Immature natural killer cell (primary cell): ENCODE measurements at places on chromosomes 5 and 9.

- DNase-seq, result no peak
Observed at GRCh38 chr5:16659536-16659935, 42.7 kb upstream of the RETREG1 start.

GRCh38 chr9:3936520-3937235, 363.2 kb downstream of the GLIS3 start:
- no peak for DNase-seq

DNA sequence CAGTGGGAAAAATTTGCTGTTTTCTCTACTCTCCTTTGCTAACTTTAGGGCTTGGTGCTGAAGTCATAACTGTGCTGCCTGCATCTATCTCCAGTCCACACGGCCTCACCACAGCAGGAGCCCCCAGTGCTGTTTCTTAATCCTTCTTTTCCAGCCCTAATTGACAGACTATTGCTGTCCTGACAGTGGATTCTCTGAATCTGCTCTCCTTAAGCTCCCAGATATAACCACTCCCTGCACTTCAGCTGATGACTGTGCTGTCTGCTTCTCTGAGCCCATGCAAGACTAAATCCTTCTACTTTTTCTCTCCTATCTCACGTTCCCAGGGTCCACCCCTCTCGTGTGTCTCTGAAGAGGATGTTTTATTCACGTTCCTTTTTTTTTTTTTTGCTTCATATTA, 19.7 kb upstream of the GRIA1 start:
- no peak for DNase-seq

DNA sequence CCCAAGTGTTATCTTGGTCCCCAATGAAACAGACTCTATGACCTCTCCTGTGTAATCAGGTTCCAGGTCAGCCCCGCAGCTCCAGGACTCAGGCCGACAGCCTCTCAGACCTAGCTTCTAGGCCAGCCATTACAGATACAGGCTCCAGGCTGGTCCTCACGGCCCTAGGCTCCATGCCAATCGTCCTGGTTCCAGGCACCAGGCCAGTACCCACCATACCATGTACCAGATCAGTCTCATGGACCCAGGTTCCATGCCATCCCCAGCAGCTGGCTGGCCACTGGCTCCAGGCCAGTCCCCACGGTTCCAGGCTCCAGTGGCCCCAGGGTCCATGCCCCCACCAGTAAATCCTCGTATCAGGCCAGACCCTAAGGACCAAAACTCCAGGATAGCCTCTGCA, 1326.6 kb upstream of the C9orf72 start:
- DNase-seq, result no peak

- no peak for DNase-seq
Observed at GRCh38 chr5:84445049-84445685, 60.5 kb upstream of the EDIL3 start.

DNA sequence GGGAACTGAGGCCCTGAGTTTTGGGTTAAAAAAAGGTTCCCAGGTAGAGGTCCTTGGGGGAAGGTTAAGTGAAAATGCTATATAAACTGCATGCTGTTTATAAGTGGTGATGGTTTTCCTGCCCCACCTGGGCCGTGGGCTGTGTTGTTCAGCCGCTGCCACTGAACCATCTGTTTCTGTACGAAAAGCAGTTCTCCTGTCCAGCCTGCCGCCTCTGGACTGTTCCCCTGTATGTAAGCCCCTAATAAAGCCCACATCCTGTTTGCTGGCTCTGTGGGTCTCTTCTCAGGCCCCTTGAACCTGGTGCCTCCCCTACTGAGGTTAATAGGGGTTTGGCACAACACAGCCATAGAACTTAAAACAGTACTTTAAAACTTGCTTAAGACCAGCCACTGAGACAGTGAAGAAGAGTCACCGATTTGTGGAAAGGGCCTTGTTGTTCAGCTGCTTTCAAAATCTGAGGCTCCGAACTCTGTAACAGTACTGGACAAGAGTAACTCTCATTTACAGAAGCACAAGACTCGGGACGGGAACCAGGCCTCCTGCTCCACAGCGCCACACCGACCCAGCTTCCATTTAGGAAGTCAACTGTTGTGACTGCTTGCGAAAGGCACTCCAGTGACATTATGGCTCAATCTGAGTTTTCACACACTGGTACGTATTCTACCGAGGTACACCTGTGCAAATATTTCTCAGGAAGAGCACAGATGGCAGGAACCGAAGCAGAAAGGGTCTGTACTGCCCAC, 192.5 kb downstream of the CDK5RAP2 start:
- no peak for DNase-seq

GRCh38 chr9:128607642-128608350, 48.9 kb downstream of the DYNC2I2 start:
- no peak for DNase-seq

- no peak for DNase-seq
Observed at GRCh38 chr5:75885849-75886596, 168.8 kb upstream of the POC5 start.

DNA sequence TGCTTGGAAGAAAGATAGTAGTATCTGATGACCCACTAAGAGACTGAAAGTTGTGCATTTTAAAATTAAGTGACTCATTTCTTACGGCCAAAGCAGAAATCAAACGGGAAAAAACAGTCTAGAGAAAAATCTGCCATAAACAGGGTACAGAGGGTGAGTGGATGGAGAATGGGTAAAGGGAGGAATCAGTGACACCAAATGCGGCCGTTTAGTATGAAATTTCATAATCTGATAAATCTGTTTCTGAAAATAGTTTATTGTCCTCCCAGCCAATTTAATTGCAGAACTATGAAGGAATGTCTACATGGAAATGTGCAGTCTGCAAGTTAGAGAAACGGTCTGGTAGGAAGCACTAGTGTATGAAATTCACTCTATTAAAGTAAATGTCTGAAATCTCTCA, 39.5 kb downstream of the ADAMTS12 start:
- DNase-seq, result no peak

- DNase-seq, result no peak
Observed at GRCh38 chr5:68680366-68680765, 413.4 kb upstream of the SLC30A5 start.

- DNase-seq, result no peak
Observed at GRCh38 chr9:31071606-31072286, 1312.7 kb upstream of the ACO1 start.

DNA sequence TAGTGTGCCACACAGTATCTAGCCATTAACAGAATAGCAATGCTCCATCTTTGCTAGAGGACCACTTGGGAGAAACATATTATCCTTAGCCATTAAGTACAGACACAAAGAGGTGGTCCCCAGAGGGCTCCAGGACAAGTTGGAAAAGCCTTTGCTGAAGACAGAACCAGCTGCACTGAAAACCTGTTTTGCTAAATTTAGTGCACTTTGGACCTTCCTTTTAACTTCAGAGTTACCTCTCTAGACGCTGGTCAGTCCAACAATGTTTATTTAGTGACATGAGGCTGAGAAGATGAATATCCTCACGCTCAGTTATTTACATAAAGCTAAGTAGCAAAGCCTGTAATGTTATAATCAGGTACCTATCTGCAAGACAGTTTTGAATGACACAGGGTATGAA, 265.0 kb upstream of the ZNF608 start:
- DNase-seq, result no peak

- no peak for DNase-seq
Observed at GRCh38 chr5:111859031-111859430, 102.0 kb upstream of the NREP start.

DNA sequence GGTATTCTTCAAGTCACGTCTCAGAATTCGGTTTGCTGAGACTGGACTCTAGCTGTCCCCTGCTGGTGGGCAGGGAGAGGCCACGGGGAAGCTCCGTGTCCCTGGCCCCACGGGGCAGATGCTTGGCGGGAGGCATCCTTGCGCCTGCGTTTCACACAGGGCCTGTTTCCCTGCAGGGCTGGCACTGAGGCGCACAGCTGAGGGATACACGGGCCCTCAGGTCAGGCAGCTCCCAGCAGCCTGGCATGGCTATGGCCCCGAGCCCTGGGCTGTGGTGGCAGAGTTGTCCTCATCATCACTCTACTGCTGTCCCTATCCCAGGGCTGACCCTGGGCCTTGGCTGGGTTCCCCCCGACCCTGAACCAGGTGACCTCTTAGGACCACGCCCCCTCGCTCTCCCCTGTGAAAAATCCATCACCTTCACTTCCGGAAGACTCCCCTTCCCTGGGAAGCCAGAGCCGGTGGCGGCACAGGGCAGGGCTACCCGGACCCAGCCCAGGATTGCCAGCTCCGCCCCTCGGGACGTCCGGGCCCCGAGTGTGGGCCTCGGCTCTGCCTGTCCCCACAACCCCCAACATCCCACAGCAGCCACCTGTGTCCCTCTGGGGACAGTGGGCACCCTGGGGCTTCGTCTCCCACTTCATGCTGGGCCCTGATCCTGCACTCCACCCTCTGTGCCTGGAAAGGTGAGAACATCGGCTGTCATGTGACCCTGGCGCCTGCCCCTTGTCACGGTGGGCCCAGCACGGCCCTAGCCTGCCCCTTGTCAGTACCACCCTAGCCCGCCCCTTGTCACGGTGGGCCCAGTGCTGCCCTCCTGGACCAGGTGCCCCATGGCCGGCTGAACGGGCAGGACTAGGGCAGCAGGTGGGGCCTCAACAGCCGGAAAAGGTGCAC, 5.0 kb downstream of the DPP7 start:
- DNase-seq, result no peak

DNA sequence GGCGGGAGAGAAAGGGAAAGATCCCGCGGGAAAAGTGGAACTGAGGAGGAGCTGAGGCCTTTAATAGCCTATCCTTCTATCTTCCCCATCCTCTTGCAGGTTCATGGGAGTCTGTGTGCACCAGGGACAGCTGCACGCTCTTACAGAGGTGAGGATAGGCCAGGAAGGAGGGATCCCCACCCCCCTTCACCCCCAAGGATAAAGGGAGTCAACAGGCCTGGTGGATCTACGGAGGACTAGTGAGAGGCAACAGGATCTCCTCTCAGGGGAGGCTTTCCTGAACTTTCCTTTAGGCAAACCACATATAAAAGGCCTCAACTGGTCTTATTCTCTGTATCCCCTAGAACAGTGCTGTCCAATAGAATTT, 1.1 kb downstream of the TESK1 start:
- DNase-seq, result no peak

GRCh38 chr5:174708476-174709207, 15.7 kb upstream of the MSX2 start:
- no peak for DNase-seq

GRCh38 chr5:107361945-107362344, 308.8 kb downstream of the EFNA5 start:
- DNase-seq, result no peak

- DNase-seq, result no peak
Observed at GRCh38 chr5:57179262-57180200, 5.7 kb downstream of the GPBP1 start.

GRCh38 chr5:59158637-59159391, 575.9 kb downstream of the RAB3C start:
- no peak for DNase-seq

- DNase-seq, result no peak
Observed at GRCh38 chr5:89452081-89452480, 569.1 kb upstream of the MEF2C start.

DNA sequence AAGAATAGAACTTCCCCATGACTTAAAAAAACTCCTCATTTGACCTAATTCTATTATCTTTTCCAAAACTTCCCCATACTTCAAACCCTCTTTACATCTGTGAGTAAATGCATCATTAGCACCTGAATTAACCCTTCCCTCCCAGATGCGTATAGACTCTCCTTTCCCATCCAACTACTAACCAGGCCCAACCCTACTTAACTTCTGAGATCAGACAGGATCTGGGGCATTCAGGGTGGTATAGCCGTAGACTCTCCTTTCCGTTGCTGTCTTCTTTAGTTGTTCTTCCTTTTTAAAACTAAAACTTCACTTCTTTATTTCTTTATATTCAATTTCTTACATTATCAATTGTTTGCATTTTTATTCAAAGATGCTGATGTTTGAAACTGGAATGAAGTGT, 165.2 kb downstream of the SLCO4C1 start:
- DNase-seq, result no peak

DNA sequence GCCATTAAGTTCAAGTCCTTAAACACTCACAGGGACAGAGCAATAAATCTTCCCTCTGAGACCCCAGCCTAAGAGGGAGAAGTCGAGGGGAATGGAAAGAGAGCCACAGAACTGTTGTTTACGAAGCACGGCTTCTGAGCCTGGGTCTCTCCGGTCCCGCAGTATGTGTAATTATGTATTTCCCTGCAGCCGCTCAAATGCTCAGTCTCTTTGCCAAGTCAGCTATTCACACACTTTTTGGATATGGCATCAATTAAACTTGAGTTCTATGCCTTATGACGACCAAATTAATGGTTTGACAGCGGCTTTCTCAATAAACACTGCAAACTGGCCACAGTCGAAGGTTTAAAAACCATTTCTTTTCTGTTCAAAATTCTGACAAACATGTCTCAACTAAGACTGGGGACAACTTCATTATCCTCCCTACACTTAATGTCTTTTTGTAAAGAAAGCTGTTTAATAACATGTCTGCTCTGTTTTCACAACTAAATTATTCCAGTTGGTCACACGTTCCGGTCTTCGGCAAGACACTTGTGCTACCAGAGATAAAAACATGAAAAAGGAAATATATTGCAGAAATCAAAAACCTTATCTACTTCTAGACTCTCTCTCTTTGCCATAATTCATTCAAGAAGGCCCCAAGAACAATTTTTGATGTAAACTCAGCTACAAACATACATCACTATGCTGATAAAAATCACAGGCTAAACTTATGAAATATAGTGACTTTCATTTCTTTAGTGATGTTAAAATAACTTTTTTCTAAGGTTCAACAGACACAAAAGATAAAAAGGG, 203.2 kb downstream of the GAPVD1 start:
- no peak for DNase-seq

- no peak for DNase-seq
Observed at GRCh38 chr5:16723821-16724220, 107.0 kb upstream of the RETREG1 start.

DNA sequence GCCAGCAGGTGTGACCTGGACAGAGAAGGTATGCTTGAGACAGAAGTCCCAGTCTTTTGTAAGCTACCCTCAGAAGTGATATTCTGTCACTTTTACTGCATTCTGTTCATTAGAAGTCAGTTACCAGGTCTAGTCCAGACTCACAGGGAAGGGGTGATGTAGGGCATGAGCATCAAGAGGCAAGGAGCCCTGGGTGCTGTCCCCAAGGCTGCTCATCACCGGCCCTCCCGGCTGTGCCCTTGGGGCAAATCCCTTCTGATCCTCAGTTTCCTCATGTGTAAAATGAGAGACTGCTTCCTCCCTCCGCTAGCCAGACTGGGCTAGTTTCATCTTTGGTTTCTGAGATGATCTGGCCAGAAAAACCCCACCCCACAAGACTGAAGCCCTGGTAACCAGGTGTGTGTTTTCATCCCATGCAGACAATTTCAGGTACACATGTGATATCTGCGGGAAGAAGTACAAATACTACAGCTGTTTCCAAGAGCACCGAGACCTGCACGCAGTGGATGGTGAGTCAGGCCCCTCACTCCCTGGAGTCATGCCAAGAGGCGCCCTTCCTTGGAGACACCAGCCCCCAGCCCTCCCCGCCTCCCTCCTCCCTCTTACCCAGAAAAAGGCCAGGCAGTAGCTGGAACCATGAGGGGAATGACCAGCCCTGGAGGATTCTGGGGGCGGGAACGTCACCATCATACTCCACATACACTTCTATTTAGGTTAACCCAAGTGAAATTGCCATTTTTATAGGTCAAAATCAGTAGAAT, 71.0 kb downstream of the AMBP start:
- no peak for DNase-seq

- no peak for DNase-seq
Observed at GRCh38 chr9:79089054-79089560, 482.7 kb upstream of the TLE4 start.
